Colonic mucosa (tissue), 4 donors: ENCODE measurements at places on chromosomes 3 and 15. TPM values are rescaled to one million over a fixed set of nuclear protein-coding genes. Genes with fewer than 3 reads are reported as not detected.

- H3K27me3 ChIP-seq = no peaks in the 10 kb centered on the region
- H3K4me1 ChIP-seq = no peaks in the 10 kb centered on the region
- no peak overlapping the region for H3K4me3 ChIP-seq
Observed at GRCh38 chr15:67241132-67241855, 13.2 kb downstream of the AAGAB start.

- no peaks in the 10 kb centered on the region for H3K36me3 ChIP-seq
- no peak overlapping the region for H3K27ac ChIP-seq
- no peaks in the 10 kb centered on the region for H3K4me1 ChIP-seq
Observed at GRCh38 chr3:140898340-140899180, 43.1 kb upstream of the SLC25A36 start.

DNA sequence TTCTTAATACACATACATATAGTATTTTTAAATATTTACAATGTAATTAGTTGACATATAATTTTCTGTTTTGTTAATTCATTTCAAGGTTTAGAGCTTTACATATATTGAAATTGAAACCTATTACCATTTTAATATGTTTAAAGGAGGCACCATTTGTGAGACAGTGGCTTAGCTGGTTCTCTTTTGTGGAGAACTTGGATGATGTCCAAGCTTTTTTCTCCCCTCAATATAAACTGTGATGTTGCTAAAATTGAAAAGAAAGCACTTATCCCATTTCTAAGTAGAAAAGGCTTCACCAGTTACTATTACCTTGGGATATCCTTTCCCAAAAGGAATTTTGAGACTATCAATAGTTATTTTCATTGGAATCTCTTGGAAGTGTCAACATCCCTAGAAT lies 707.2 kb downstream of the NTRK3 start:
- H3K4me1 ChIP-seq = no peaks in the 10 kb centered on the region
- no peak overlapping the region for H3K4me3 ChIP-seq
- no peaks in the 10 kb centered on the region for H3K27me3 ChIP-seq
- H3K27ac ChIP-seq = no peak overlapping the region

- H3K27me3 ChIP-seq = no peaks in the 10 kb centered on the region
- H3K27ac ChIP-seq = no peak overlapping the region
- DNase-seq = no peak
- no peak overlapping the region for H3K4me3 ChIP-seq
Observed at GRCh38 chr15:91603384-91604080, 250.0 kb upstream of the SLCO3A1 start.

- H3K27ac ChIP-seq = no peak overlapping the region
- H3K4me1 ChIP-seq = no peaks in the 10 kb centered on the region
Observed at GRCh38 chr3:42851228-42851834, 24.3 kb downstream of the CYP8B1 start.

- H3K4me3 ChIP-seq = no peak overlapping the region
- no peak overlapping the region for H3K27ac ChIP-seq
- DNase-seq = no peak
- no peaks in the 10 kb centered on the region for H3K36me3 ChIP-seq
- no peaks in the 10 kb centered on the region for H3K27me3 ChIP-seq
Observed at GRCh38 chr3:101381809-101382208, 61.4 kb upstream of the IMPG2 start.

GRCh38 chr15:57500256-57500655 lies 91.4 kb upstream of the MYZAP start:
- H3K27me3 ChIP-seq = no peaks in the 10 kb centered on the region
- H3K36me3 ChIP-seq = no peaks in the 10 kb centered on the region
- no peak overlapping the region for H3K4me3 ChIP-seq
- peaks cover 6% of the 10 kb centered on the region for H3K4me1 ChIP-seq
- H3K27ac ChIP-seq = no peak overlapping the region

TNFSF10 gene
- 57.2 TPM for total RNA-seq

HIGD2B gene
- not detected for total RNA-seq

C3orf85 gene
- 18.8 TPM for total RNA-seq

ZBED2 gene
- 0.52 TPM for total RNA-seq

DNA sequence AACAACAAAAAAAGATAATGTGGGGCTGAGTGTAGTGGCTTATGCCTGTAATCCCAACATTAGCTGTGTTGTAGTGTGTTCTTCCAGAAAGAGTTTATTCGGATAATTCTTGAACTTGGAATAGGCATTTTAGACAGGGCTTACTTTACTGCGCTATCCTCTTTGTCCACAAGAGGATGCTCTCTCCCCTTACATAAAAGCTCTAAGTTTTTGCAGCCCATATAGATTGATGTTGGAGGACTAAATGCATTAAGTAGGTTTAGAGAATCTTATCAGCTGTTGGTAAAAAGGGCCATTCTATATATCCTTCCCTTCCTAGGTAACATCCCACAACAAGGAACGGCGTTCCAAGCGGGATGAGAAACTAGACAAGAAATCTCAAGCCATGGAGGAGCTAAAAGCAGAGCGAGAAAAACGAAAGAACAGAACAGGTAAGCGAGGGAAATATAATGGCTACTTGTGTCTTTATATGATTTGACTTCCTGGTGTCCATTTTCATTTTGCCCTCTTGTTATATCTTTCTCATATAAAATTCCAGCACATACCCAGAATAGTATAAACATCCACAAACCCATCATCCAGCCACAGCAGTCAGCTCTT lies 27.8 kb upstream of the ITPKA start:
- H3K36me3 ChIP-seq = peaks cover 2% of the 10 kb centered on the region
- H3K4me1 ChIP-seq = no peaks in the 10 kb centered on the region
- no peak for DNase-seq

DNA sequence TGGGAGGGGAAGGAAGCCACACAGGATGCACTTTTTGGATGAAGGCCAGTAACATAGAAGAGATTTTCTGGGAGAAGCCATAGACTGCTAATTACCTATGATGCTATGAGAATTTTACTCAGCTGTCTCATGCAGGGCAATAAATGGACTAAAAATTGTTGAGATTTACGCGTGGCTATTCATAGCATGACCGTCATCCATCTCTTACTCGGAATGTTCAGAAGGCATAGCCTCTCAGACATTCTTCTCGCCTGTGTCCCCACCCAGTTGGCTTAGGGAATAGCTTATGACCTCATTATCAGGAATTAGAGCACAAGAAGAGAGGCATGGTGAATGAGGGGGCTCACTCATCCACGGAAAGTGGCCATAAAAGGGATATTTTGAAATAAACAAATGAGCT lies 107.9 kb upstream of the ATP10A start:
- no peaks in the 10 kb centered on the region for H3K36me3 ChIP-seq
- no peaks in the 10 kb centered on the region for H3K27me3 ChIP-seq
- H3K4me3 ChIP-seq = no peak overlapping the region
- no peaks in the 10 kb centered on the region for H3K4me1 ChIP-seq

- H3K36me3 ChIP-seq = no peaks in the 10 kb centered on the region
- H3K27ac ChIP-seq = no peak overlapping the region
- DNase-seq = no peak
Observed at GRCh38 chr3:183701744-183702143, 4.1 kb downstream of the YEATS2 start.

FRMD5 gene
- 3.4 TPM for total RNA-seq

DNA sequence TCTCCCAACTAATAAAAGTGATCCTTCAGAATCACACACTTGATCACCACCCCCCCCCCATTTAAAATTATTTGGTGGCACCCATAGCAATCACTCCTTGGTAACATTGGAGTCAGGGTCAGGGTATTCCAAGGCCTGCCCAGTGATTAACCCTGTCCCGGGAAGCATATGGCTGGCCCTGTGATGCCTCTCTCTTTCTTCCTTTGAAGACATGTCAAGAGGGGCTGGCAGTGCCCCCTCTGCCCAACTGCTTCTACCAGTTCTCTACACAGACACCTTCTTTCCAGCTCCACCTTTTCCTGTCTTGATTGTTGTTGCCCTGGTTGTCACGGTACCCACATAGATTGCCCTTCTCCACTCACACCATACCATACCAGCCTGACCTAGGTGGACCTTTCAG lies 30.9 kb upstream of the MANF start:
- no peak overlapping the region for H3K27ac ChIP-seq
- DNase-seq = no peak
- no peaks in the 10 kb centered on the region for H3K27me3 ChIP-seq

DNA sequence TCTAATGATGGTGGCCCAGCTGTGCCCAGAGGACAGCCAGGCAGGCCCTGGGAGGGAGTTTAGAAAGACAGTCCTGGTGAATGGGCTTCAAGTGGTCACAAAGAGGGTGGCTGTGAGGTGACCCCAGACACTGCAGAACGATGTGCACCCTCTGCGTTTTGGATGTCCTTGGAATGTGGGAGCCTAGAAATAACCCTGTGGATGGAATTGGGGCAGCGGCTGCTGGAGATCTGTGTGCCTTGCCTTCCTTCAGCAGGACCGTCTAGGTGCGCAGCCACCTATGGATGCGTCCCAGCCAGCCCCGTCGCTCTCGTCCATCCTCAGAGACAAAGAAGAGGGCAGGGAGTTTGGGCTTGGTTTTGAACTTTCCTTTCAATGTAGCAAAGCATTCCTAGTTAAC lies 46.5 kb downstream of the KLHL25 start:
- H3K36me3 ChIP-seq = peaks cover 28% of the 10 kb centered on the region
- H3K4me3 ChIP-seq = no peak overlapping the region
- no peaks in the 10 kb centered on the region for H3K27me3 ChIP-seq
- H3K4me1 ChIP-seq = no peaks in the 10 kb centered on the region

DNA sequence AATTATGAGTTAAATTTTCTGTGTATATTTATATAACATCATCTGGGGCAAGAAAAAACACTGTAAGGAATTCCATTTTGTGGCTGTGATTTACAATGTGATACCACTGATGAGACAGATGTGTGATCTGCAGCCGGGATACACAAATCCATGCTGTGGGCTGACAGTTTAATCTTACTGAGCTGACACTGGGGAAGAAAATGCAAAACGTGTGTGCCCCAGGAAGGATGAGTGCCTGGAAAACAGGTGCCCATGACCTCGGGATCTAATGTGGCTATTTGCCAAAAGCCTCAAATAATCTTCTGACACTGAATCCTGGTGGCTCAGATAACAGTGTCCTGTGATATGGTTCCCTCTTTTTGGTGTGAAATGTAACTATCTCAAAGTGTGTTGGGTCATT lies 10.5 kb downstream of the MYRIP start:
- no peak overlapping the region for H3K4me3 ChIP-seq
- no peaks in the 10 kb centered on the region for H3K4me1 ChIP-seq
- DNase-seq = no peak
- no peak overlapping the region for H3K27ac ChIP-seq
- H3K27me3 ChIP-seq = no peaks in the 10 kb centered on the region
- no peaks in the 10 kb centered on the region for H3K36me3 ChIP-seq

GRCh38 chr3:123870033-123870432 lies 14.1 kb downstream of the MYLK start:
- H3K4me3 ChIP-seq = no peak overlapping the region
- H3K27me3 ChIP-seq = no peaks in the 10 kb centered on the region
- H3K4me1 ChIP-seq = no peaks in the 10 kb centered on the region
- no peaks in the 10 kb centered on the region for H3K36me3 ChIP-seq

DNA sequence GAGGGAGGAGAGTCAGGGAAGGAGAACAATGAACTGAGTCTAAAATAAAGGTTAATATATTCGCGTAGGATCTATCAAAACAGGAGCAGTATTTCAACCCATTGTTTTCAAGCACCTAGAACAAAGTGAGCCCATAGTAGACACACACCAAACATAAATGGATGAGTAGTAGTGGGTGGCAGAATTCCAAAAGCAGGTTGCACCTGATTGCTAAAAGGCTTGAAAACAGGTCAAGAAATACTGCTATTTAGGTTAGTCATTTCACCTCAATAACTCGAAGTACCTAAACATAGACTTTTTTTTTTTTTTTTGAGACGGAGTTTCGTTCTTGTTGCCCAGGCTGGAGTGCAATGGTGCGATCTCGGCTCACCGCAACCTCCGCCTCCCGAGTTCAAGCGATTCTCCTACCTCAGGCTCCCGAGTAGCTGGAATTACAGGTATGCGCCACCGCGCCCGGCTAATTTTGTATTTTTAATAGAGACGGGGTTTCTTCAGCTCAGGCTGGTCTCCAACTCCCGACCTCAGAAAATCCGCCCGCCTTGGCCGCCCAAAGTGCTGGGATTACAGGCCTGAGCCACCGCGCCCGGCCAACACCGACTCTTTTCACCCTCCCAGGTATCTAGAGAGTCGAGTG lies 855 bp upstream of the ABHD5 start:
- peak overlapping the region; percentile 98 for H3K27ac ChIP-seq
- peak overlapping the region; percentile 75 for H3K4me3 ChIP-seq
- DNase-seq = peak; percentile 26
- no peaks in the 10 kb centered on the region for H3K36me3 ChIP-seq
- peaks cover 4% of the 10 kb centered on the region for H3K4me1 ChIP-seq
